ENCODE measurements at places on chromosomes 16 and 17.

- DNase-seq, result peak; percentile 53
Measured at GRCh38 chr17:42428141-42428944, 5.3 kb upstream of the CAVIN1 start.

DNA sequence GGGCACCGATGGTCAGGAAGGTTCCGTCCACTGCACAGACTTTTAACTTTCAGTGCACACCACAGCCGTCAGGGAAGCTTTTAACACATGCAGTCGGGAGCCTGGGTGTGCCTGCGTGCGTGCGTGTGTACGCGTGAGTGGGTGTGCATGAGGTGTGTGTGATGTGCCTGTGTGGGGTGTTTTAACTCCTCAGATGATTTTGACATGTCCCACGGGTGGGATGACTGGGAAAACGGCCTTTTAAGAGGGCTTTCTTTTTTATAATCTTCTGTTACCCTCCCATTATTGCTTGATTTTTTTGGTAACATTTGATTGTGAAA, 152.7 kb upstream of the CHMP6 start:
- DNase-seq, result no peak

- peak; percentile 78 for DNase-seq
Measured at GRCh38 chr17:8152112-8152775, at the start of gene PER1. Gene PER1 (minus strand): TSS chr17:8152404. CDS start chr17:8150706, 1,698 bp downstream.

GRCh38 chr16:9184354-9184690, 92.9 kb downstream of the HAPSTR1 start:
- no peak for DNase-seq

DNA sequence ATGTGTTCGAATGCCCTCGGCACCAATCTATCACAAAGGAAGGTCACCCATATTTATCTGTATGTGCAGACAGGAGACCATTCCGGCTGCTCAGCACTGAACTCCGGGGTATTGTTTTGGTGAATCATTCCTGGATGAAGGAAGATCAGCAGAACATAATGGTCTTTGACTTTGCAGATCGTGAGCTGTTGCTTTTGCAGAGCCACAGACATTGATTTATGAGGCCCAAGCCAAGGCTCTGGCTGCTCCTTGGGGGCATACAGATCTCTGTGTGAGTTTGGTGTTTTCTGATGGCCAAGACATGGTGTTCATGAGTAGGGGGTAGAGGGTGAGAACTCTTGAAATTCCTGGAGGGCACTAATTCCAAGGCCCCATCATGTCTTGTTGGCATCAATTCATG, 458.8 kb upstream of the HSBP1 start:
- no peak for DNase-seq

- DNase-seq, result no peak
Measured at GRCh38 chr17:47879028-47879585, 16.9 kb upstream of the SP2 start.
